ENCODE measurements at places on chromosomes 16 and 17. TPM values are rescaled to one million over a fixed set of nuclear protein-coding genes. Genes with fewer than 3 reads are reported as not detected.

GRCh38 chr16:31072540-31073141 is 1.4 kb downstream of the ZNF668 start:
- H3K4me1 ChIP-seq = peaks cover 21% of the 10 kb centered on the region
- no peak for DNase-seq
- peak overlapping the region; percentile 89 for H3K27ac ChIP-seq
- peak overlapping the region; percentile 75 for H3K4me3 ChIP-seq
- H3K36me3 ChIP-seq = peaks cover 18% of the 10 kb centered on the region
- no peaks in the 10 kb centered on the region for H3K27me3 ChIP-seq

DNA sequence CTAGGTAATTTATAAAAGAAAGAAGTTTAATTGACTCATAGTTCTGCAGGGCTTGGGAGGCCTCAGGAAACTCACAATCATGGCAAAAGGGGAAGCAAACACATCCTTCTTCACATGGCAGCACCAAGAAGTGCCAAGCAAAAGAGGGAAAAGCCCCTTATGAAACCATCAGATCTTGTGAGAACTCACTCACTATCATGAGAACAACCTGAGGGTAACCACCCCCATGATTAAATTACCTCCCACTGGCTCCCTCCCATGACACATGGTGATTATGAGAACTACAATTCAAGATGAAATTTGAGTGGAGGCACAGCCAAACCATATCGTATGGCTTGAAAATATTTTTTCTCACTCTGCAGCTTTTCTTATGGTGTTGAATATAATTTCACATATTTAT is 151.7 kb downstream of the ANKFN1 start:
- no peak for DNase-seq
- H3K4me3 ChIP-seq = no peak overlapping the region

- peak overlapping the region; percentile 30 for H3K4me3 ChIP-seq
- H3K4me1 ChIP-seq = peaks cover 72% of the 10 kb centered on the region
- H3K36me3 ChIP-seq = peaks cover 2% of the 10 kb centered on the region
- peak; percentile 89 for DNase-seq
- no peaks in the 10 kb centered on the region for H3K27me3 ChIP-seq
Observed at GRCh38 chr17:78120971-78121800, 7.4 kb downstream of the TMC6 start.

DNA sequence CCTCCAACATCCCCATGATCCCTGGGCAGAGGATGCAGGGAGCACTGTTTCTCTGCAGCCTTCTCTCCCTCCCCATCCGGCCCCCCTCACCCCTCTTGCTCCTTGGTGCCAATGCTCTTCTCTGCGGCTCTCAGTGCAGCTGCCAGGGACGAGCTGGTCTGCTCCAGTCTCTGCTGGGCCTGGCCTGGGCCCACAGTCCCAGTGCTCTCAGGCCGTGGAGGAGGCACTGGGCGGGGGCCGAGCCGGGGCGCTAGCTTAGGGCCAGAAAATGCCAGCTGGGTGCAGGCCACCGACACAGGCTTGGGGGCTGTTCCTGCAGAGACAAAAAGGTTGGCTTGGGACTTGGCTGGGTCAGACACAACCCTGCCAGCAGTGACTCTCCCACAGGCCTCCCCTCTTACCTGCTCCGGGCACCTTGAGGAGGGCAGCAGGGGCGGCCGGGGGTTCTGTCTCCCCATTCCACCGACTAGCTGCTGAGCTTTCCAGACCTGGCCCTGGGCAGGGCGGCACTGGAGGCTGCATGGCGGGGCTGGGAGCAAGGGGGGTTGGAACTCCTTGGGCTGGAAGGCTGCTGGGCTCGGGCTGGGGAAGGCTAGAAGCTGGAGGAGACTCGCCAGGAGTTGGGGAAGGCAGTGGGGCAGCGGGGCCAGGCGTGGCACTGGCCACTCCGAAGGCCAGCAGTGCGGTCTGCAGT is 13.8 kb downstream of the CASKIN2 start:
- no peaks in the 10 kb centered on the region for H3K36me3 ChIP-seq
- H3K27me3 ChIP-seq = no peaks in the 10 kb centered on the region

DNA sequence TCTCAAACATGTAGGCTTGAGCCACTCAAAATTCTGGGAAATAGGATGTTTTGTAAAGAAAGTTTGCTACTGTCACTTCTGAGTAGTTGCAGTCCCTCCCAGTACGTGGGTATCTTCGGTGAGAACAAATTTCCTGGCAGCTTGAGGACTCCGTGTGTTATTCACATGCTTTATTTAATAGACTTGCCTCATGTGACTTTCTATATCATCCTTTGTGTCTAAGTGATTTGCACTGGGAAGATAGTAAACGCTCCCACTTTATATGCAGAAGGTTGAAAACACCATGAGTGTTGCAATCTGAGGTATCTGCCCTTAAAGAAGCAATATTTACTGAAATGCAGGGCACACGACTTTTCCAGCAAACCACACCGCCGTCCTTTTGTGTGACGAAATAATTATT is 643.7 kb downstream of the MAF start:
- no peaks in the 10 kb centered on the region for H3K27me3 ChIP-seq
- no peaks in the 10 kb centered on the region for H3K36me3 ChIP-seq

DNA sequence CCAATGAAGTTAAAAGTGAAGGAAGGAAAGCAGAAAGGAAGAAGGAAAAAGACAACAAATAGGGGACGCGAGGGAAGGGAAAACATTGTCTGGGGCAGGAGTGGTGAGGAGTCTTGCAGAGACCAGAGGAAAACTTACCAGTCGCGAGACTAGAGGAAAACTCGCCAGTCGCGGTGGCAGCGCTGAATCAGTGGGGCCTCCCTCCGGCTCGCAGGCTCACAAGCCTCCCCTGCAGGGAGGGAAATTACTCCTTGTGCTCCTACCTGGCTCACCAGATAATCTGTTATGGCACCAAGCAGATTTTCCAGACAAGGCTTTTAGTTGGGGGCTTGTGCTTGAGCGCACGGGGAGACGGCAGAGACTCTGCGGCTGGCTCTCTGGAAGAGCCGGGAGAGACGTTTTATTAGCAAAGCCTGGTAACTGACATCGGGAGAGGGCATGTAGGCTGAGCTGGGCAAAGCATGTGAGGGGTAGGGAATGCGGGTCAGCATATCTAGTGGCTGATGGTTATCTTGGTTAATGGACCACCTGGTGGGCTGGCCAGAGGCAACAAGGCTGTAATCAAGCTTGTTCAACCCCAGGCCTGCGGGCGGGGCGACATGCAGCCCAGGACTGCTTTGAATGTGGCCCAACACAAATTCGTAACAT is 37.1 kb downstream of the LCMT1 start:
- peaks cover 84% of the 10 kb centered on the region for H3K36me3 ChIP-seq
- H3K27me3 ChIP-seq = no peaks in the 10 kb centered on the region

PLXDC1 gene
- total RNA-seq = 3.1 TPM

DNA sequence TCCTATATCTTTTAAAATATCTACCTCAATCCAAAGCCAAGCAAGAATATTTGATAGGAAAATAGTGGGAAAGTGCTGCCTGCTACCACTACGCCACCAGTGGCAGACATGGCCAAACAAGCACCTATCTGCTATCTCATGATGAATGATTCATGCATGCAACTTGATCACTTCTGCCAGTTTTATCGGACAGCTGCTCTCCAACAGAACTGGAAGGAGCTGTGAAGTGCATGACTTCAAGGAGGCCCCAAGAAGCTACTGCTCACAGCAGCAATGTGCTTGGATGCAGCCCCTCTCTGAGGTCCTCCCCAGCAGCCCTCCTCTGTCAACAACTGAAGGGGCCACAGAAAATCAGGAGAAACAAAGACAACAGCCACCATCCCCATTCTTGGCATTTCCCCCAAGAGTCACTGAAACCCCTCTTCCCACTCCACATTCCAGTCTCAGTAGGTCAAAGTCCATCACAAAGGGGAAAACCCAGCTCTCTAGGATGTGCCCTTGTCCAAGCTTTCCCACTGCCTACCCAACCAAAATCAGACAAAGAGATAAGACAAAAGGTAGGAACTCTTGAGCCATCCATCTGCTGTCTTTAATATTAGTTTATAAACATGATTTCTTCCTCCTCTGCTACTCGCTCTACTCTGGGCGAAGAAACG is 215.3 kb downstream of the C16orf78 start:
- H3K4me3 ChIP-seq = no peak overlapping the region
- H3K4me1 ChIP-seq = peaks cover 6% of the 10 kb centered on the region
- no peak overlapping the region for H3K27ac ChIP-seq
- no peaks in the 10 kb centered on the region for H3K36me3 ChIP-seq
- DNase-seq = peak; percentile 22

KCNJ12 gene
- 2.4 TPM for total RNA-seq

OR1F1 gene
- total RNA-seq = not detected

DNA sequence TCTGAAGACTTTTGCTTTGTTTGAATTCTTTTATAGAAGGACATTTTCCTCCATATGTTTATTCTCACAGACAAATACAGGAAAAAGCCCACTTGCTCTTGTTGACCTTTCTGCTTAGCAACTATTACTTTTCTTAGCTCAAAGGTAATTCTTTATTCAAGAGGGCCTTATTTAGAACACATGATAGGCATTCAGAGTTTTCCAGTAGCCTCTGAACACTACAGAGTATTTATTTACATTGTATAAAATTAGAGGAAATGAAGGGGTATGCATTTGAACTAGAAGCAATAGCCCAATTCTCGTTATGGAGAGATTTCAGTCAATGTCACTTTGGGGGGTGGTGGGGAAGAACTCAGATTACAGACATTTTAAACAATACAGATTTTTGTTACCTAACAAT is 581.7 kb downstream of the KCNJ2 start:
- no peak for DNase-seq
- H3K4me3 ChIP-seq = no peak overlapping the region
- no peak overlapping the region for H3K27ac ChIP-seq
- H3K4me1 ChIP-seq = no peaks in the 10 kb centered on the region

GRCh38 chr16:85780281-85780680 is 19.1 kb downstream of the EMC8 start:
- H3K4me3 ChIP-seq = no peak overlapping the region
- no peaks in the 10 kb centered on the region for H3K27me3 ChIP-seq
- H3K36me3 ChIP-seq = peaks cover 45% of the 10 kb centered on the region
- no peak overlapping the region for H3K27ac ChIP-seq
- no peak for DNase-seq
- no peaks in the 10 kb centered on the region for H3K4me1 ChIP-seq

DNA sequence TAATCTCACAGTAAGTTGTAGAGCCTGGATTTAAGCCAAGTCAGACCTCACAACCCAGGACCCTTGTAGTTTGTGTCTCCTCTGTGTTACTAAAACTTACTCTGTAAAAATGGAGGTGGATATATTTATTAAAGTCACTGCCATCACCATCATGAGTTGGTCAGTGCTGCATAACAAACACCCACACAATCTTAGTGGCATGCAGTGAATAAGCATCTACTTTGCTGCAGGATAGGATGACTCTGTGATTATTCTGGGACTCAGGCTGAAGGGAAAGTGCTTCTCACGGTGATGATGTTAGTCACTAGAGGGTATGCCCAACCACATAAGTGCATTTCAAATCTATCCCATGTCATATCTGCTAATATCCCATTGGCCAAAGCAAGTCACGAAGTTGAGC is 398.7 kb downstream of the XYLT1 start:
- H3K4me3 ChIP-seq = no peak overlapping the region
- no peaks in the 10 kb centered on the region for H3K36me3 ChIP-seq
- DNase-seq = no peak
- no peaks in the 10 kb centered on the region for H3K27me3 ChIP-seq
- H3K4me1 ChIP-seq = peaks cover 35% of the 10 kb centered on the region
- H3K27ac ChIP-seq = no peak overlapping the region

MT1A gene
- total RNA-seq = not detected

- H3K36me3 ChIP-seq = peaks cover 54% of the 10 kb centered on the region
- H3K4me1 ChIP-seq = peaks cover 39% of the 10 kb centered on the region
- no peak overlapping the region for H3K27ac ChIP-seq
- no peaks in the 10 kb centered on the region for H3K27me3 ChIP-seq
- DNase-seq = no peak
- no peak overlapping the region for H3K4me3 ChIP-seq
Observed at GRCh38 chr17:78804777-78805176, 22.7 kb upstream of the CYTH1 start.

DNA sequence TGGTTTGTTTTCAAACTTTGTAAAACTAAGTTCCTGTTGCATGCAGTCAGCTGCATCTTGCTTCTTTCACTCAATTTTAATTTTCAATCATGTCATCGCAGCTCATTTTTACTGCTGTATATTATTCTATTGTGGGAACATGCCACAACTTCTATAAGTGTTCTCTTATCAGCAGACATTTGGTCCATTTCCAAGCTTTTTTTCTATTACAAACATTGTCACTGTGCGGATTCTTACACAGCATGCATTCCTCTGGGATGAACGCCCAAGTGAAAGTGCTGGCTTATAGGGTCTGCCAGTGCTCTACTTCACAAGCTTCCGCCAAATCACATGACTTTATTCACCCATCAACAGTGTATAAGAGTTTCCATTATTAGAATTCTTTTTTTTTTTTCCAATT is 22.7 kb downstream of the GINS3 start:
- no peak overlapping the region for H3K4me3 ChIP-seq
- no peak for DNase-seq
- no peaks in the 10 kb centered on the region for H3K36me3 ChIP-seq
- no peak overlapping the region for H3K27ac ChIP-seq
- peaks cover 13% of the 10 kb centered on the region for H3K27me3 ChIP-seq

GRCh38 chr16:57007050-57007449 is 17.7 kb downstream of the NLRC5 start:
- peak overlapping the region; percentile 44 for H3K27ac ChIP-seq
- peaks cover 21% of the 10 kb centered on the region for H3K36me3 ChIP-seq
- DNase-seq = no peak
- H3K27me3 ChIP-seq = no peaks in the 10 kb centered on the region
- peaks cover 99% of the 10 kb centered on the region for H3K4me1 ChIP-seq
- H3K4me3 ChIP-seq = no peak overlapping the region

DNA sequence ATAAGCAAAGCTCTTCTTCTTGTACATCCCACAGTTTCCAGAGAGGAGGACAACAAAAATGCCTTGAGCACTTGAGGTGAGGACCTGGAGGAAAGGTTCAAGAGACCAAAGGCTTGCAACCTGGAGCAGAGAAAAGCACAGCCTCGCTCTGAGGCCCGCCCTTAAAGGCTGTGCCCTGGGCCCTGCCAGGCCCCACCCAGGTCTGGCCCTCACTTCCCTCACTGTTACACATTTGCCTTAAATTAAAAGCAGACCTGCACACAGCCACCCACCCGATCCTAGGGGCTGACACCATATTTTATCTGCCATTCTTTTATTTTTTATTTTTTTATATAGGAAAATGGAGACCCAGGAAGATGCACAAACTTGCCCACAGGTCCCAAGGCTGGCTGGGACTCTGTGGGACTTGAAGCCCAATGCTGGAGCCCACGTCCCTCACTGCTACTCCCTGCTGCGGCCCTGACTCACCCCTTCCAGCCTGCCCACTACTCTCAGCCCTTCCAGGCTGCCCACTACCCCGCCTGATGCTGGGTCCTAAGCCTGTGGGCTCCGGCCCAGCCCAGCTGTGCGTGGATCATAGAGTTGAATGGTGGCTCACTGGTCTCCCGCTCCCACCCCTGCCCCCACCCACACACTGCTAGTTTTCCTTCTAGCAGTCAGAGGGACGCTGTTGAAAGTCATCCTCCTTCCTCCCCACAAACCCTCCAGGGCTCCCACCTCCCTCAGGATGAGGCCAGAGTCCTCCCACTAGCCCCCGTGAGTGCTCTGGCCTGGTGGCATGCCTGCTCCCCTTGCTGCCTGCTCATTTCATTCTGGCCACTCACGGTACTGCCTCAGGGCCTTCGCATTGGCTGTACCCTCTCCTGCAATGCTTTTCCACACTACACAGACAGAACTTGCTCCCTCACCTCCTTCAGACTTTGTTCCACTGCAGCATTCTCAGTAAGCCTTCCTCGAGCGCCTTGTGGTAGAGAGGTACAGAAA is 77.6 kb upstream of the MED9 start:
- peak overlapping the region; percentile 26 for H3K27ac ChIP-seq
- H3K27me3 ChIP-seq = no peaks in the 10 kb centered on the region
- no peak overlapping the region for H3K4me3 ChIP-seq
- H3K4me1 ChIP-seq = peaks cover 40% of the 10 kb centered on the region

ACSM5 gene
- 2.8 TPM for total RNA-seq

TUBG1 gene
- 33.8 TPM for total RNA-seq

HS3ST3B1 gene
- total RNA-seq = 8.2 TPM

KRT9 gene
- total RNA-seq = not detected
